ENCODE measurements at places on chromosomes 13 and 19.

DNA sequence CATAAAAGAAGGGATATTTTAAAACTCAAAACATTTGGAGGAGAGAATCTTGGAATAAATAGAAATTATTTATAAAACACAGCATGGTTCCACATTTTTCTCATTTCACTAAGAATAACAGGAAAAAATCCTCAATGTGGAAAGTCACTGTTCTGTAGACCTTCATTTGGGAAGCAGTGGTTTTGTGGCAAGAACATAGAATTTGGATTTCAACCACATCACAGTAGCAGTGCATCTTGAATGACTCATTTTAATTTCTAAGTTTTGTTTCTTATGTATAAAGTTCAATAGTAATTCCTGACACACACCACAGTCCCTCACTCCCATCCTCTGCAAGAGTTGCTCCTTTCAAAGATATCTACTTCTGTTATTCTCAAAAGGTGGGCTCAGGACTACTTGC is 264.0 kb downstream of the ENOX1 start:
- no peak for DNase-seq

DNA sequence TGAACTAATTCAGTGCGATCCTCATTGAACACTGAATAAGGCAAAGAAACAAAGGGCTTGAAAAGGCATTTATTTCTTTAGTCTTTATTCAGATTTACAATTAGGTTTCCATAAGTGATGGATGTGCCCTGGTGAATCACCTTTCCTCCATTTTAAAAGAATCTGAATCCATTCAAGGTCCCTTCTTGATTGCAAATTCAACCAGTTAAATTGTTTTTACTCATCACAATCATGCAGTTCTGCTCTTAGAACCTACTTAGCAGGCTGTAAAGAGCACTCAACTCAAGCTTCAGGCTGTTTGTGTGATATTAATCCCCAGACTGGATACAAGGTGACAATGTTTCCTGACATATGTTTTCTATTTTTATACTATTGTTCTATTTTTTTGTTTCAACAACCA is 321.0 kb downstream of the TBC1D4 start:
- DNase-seq, result peak; percentile 67

DNA sequence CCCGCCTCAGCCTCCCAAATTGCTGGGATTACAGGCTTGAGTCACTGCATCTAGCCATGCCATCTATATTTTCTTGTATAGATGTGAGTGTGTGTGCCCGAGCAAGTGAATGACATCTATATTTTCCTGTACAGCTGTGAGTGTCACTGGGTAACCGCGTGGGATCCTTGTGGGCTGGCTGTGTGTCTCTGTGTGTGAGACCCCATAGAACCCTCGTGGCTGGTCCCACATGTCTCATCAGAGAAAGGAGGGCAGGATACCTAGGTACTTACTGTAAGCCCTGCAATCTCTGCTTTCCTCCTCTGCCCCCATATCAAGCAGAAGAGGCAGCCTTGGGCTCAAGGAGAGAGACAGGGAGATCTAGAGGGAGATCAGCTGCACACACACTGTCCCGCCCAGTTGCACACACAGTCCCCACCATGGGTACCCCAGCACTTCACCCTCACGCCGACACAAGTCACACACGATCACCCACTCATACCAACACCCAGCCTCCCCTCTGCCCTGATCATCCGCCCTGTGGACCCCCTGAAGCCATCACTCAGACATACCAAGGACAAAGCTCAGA is 655 bp downstream of the DENND1C start:
- DNase-seq, result no peak

DNA sequence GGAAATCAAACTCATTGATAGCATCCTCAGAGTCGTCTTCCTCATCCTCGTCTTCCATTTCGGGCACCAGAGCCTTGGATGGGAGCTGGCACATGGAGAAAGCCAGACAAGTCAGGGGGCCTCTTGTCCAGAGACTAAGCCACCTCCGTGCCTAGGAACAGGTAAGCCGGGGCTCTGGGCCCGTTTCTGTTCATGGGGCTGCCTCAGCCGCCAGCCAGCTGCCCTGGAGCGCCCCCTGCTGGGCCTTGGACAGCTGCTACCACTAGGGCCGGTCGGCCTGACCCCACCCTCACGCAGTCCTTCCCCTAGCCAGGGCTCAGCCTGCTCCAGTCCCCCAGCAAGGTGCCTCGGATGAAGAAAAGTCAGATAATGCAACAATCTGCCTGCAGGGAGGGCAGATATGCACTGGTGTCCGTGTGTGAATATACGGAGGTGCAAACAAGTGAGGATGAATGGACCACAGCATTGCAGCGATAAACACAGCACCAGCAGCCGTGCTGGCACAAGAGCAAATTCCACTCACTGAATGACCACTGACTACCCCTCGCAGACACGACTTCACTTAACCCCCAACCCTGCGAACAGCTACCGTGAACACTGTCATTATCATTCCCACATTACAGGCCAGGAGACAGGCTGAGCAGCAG is 11.9 kb upstream of the PRKD2 start:
- DNase-seq, result no peak

DNA sequence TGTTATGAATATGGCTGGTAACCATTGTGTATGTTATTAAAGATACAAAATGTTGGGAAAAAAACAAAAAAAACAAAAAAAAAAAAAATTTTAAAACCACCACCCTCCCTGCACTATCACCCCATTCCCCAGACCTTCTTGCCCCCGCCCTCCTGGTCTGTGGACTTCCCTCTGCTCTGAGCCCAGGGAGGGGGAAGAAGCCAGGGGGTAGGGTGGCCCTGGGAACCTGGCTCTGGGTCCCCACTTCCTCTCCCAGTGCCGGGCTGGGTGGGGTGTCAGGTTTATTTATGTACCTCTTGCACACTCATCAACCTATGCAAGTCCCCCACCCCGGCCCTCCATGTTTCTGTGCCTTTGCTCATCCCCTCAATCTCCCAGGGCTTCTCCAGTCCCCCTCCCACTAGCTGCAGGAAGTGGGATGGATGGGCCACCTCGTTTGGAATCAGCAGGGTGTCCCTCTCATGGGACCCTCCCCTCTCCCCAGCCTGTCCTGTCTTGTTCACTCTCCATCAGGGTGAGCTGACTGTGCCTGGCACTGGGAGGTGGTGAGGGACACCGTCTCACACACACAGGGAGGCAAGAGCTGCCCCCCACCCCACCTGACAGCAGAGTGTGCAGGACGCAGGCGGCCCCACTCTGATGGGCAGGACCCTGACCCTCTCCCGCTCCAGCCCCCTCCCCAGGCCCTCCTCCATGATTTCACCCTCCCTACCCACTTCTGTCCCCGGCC is 5.9 kb downstream of the PAF1 start:
- DNase-seq, result no peak

DNA sequence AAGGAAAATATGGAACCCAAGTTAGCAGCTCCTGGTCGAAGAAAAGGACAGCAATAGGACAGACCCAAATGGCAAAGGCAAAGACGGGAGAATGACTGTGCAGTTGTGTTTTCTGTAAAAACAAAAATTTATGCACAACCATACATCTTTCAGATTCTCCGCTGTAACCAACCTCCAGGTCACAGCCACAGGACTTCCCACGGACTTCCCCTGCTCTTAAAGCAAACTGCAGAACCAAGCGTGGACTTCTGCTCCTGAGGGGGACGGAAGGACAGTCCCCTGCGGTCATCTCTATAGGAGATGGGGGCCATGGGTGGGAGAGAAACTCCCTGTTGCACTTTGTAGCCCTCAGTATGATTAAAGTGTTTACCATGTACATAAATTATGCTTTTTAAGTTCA is 2.5 kb downstream of the GRTP1 start:
- no peak for DNase-seq

DNA sequence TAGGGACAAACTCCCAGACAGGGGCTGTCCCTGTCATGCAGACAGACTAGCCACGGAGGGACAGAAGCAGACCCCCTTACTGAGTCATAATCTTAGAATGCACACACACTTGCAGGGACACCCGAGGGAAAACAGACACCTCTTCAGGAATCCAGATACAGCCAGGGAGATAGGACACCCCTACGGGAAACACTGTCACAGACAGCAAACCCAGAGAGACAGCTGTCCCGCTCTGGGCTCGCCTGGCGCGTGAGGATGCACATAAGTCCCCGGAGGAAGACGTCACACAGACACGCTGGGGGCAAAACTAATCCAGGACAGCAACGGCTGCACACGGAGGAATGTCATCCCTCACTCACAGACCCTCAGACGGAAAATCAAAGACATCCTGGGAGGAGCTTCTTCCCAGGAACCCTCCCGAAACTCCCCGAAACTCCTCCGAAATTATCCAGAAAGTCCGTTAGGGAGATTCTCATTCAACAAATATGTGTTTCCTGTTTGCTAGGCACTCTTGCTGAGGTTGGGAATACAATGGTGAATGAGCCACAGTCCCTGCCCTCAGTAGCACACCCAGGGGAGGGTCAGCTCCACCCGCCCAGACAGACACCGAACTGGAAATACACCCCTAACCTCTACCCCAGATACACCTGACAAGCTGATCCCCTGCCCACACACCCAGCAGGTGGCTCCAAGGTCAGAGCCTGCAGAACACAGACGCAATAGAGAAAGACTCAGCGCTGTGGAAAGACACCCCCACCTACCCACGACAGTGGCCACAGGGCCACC is 15.2 kb upstream of the TOMM40 start:
- no peak for DNase-seq

DNA sequence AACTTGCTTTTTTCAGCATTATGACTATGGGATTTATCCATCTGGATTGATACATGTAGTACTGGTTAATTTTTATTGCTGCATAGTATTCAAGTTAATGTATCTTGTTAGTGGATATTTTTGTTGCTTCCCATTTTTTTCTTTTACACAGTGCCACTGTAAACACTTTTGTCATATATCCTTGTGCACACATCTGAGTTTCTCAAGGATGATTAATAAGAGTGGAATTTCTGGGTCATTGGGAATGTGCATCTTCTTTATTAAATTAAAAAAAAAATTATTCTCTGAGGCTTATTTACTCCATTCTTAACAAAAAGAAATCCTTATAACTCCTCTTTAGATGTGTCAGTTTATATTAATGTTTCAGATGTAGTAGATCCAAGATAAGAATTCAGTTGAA is 27.3 kb downstream of the B3GLCT start:
- DNase-seq, result no peak

DNA sequence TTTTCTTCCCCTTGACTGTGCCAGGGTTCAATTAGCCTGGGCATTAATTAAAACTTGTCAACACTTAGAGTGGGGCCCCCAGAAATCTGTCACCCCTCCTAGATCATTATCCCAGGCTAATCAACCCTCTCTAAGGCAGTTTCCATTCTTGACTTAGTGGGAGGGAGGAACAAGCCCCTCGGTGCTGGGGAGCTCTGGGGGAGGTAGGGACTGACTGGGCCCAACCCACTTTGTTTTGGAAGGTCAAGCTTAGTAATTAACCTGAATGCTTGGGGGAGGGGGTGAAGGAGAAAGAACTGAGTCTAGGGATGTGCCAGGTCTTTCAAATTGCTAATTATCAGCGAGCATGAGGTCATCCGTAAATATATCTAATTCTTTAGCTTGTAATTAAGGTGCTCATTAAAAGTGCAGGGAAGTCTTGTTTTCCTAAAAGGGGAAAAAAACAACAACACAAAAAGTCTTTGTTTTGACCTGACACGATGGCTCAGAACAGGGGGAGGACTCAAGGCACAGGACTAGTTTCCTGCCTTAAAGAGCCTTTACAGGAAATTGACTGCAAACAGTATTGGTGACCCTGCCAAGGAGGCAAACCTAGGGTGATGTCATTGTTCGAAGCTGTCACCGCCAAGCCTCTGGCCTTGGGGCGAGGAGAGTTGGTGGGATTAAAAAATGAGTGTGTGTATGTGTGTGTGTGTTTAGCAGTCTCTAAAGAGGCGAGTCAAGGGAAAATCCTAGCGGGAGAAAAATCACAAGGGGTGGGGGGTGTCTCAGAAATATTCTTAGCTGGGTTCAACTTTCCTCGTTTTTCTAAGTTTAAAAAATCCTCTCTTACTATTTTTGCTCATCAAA is 19.4 kb downstream of the ACTN4 start:
- DNase-seq, result no peak

- no peak for DNase-seq
Measured at GRCh38 chr13:100673376-100673712, 1.3 kb downstream of the TMTC4 start.

DNA sequence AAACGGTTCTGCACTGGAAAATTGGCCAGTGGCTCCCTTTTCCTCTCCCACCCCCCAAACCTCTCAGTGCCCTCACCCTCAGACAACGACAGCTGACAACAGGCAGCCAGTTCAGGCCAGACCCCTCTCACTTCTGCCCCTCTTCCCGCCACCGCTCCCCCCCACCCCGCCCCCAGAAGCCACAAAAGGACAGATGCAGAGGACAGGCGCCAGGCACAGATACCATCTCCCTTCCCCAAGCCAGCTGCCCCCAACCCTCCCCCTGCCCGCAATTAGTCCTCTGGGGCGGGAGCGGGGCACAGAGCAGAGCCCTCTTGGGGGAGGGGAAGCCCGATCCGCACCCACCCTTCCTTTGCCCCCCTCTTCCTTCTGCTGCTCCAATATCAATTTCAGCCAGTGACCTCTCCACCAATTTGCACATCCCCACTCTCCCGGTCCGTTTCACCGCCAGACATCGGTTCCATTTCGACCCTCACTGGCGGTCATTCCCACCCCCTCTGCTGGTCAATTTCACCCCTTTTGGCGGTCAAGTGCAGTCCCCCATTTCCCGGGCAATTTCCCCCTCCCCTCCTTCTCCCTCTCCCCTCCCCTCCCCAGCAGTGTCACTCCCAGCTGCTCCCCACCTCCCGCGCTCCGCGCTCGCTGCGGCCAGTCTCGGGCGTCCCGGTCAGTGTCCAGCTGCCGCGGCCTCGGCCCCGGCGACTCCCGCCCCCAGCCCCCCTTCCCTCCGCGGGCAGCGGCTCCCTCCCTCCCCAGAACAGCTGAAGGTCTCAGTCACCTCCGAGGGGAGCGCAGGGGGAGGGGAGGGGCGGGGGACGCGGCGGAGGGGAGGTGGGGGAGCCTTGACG is at the start of gene SHD:
SHD (plus strand) TSS at position 848 of the 848 bp plus-strand sequence. CDS start 798 bp downstream, outside the sequence.
- DNase-seq, result no peak

GRCh38 chr13:93955904-93956303 is 523.6 kb downstream of the DCT start:
- no peak for DNase-seq

- no peak for DNase-seq
Measured at GRCh38 chr19:2494447-2495129, 18.7 kb downstream of the GADD45B start.

GRCh38 chr19:3225677-3226093 is 1.2 kb downstream of the CELF5 start:
- no peak for DNase-seq

DNA sequence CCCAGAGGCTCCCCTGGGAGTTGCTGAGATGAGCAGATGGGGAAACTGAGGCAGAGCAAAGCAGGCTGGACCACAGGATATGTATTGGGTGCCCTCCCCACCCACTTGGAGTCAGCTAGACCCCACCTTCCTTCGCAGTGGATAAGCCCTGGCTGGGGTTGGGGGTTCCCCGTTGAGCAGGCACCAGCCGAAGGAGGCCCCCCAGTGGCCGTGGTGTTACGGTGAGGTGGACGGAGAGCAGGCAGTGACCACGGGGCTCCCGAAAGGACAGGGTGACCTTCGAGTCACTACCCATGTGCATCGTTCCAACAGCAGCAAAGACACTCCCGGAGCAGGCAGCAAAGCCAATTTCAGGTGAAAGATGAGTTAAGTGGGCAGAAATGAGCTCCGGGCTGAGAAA is 62.4 kb upstream of the ADGRE5 start:
- DNase-seq, result no peak

- DNase-seq, result no peak
Measured at GRCh38 chr19:30376272-30376671, 4.1 kb downstream of the ZNF536 start.
